ENCODE measurements at places on chromosomes 13 and 19. TPM values are rescaled to one million over a fixed set of nuclear protein-coding genes. Genes with fewer than 3 reads are reported as not detected.
A peak's percentile ranks its signal among the peaks of the same experiment; 100 is the strongest.

GRCh38 chr19:29478578-29479565, 46.9 kb upstream of the VSTM2B start:
- peak; percentile 16 for DNase-seq

Gene ASPDH
- 11.1 TPM for polyA plus RNA-seq

GRCh38 chr13:95608640-95609323, 35.7 kb downstream of the DZIP1 start:
- no peak for DNase-seq

DNA sequence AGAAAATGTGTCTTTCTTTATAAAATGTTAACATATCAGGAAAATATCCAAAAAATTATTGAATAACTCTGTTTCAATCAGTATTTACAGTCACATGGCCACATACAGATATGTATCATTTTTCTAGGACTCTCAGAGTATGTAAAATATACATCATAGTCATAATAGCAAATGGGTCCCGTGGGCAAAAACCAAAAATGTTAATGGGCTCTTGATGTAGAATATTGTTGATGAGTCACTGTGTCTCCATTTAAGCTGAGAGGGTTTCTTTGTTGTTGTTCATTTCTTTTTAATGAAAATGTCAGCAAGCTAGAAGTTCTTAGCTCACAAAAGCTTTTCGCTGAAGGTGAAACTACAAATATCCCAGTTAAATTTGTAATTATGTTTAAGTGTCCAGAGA, 1713.1 kb upstream of the PCDH20 start:
- no peak for DNase-seq

DNA sequence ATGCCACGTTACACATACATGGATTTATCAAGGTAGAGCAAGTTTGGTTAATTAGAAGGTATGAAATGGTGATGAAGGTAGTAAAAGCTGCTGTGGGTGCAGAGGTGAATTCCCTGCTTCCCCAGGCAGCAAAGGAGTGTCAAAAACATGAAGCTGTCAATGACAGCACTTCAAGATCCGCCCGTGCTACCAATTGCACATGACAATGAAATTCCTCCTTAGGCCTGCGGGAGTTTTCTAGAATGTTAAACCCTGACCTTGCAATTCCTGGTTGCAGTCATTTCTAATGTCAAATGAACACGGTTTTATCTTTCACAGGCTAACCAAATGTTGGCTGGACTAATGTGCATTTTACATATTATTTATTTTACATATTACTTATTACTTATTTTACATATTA, 67.7 kb upstream of the LSM14A start:
- no peak for DNase-seq

- no peak for DNase-seq
Measured at GRCh38 chr19:40254714-40255418, 28.4 kb upstream of the CCNP start.

Gene MYO1F
- polyA plus RNA-seq: 3.5 TPM

- no peak for DNase-seq
Measured at GRCh38 chr13:107642831-107643230, 572.5 kb downstream of the LIG4 start.

GRCh38 chr13:29482504-29482903, 113.0 kb downstream of the SLC7A1 start:
- no peak for DNase-seq

Gene KLK2
- 0.03 TPM for polyA plus RNA-seq

Gene MEF2B
- polyA plus RNA-seq: 1.4 TPM

DNA sequence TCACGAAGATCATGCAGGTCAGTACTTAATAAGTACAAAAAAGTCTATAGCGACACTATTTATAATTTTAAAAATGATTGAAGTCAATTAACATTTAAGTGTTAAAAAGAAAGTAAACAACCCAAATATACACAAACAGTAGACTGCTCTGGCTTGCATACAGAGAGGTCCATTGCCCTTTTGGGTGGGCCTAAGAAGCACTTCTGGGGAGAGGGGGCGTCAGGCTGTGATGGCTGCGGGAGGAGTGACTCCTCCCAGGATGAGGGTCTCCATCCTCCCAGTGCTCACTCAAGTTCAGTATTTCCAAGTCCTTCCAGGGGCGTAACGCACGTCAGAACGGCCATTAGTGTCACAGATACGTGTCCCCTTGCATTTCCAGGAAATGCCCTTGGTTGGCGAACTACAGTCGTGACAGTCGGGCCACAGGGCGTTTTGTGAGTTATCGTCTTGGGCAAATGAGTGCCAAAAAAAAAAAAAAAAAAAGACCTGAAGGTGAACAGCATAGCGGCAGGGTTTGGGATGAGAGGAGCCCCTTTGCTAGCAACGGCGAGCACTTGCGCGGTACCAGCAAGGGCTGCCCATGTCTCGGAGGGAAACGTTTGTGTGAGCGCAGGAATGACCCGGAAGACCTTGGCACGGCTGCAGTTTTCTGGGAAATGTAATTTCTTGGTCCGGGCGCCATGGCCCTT, at the start of gene SCGB2B2:
Gene SCGB2B2, minus strand, starts transcription at position 463 of the 689 bp plus-strand sequence. CDS start 82,596 bp downstream, outside the sequence.
- DNase-seq: peak; percentile 2

DNA sequence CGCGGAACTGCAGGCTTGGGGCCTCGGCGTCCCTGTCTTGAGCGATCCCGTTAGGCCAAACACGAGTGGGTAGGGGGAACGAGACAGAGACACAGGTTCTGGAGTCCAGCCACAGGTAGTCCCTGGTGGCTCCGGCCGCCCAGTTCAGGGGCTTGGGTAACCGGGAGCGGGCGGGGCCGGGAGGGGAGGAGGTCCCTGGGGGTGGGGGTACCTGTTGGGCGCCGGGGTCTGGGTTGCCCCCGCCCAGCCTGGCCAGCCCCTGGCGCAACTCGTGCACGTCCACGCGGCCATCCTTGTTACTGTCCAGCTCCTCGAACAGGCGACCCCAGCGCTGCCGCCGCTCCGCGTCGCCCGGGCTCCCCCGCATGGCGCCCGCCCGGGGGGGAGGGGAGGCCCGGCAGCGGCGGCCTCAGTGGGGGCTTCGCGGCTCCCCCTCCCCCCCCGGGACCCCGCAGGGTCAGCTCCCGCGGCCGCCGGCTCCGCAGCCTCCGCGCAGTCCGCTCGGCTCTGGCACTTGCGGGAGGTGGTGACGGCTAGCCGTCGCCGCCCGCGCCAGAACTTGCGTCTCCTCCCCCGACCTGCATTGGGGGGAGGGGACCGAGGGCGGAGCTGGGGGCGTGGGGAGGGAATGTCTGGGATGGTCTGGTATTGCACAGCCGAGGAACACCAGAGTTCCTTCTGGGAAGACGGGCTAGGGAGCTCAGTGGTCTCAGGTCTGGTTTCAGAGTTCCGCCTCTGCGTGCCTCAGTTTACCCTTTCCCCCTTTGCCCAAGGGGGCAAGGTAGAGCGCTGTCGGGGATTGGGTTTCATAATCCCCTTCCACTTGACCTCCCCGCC, at the start of gene SLC25A23:
Gene SLC25A23, minus strand, starts transcription at position 531 of the 837 bp plus-strand sequence. Its CDS starts 164 bp downstream, at position 367.
- DNase-seq: peak; percentile 57

GRCh38 chr19:33245948-33246708, 20.5 kb upstream of the SLC7A10 start:
- DNase-seq: no peak

DNA sequence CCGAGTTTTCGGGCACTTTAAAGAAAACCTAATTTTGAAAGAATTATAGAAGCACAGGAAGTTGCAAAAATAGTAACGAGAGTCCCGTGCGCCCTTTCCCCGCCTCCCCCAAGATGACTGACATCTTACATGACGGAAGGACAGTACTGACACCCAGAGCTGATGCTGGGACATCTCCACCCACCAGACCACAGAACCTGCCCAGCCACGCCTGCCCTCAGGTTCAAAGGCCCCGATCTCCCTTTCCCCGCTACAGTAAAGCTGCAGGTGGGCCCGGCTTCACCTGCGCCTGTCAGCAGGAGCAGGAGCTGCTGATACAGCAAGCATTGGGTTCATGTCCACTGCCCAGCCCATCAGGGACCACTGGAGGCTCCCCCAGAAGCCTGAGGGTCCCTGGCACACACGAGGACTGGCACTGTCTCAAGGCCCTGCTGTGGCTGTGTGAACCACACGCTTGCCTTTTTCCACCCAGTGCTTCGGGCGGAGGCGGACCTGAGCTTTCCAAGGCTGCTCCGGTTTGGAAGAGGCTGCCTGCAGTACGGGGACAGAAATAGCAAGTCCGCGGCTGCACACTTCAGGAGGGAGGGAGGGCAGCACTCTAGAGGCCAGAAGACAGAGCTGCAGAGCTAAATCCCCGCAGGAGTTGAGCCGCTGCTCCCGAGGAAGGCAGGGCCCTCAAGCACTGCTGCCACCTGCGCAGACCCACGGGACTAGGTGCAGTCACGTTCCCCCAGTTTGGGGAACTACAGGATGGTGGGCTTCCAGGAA, 8.7 kb downstream of the MAP2K2 start:
- DNase-seq: no peak

- DNase-seq: no peak
Measured at GRCh38 chr19:47514151-47514868, 553 bp downstream of the NAPA start.

Gene ZNF560
- 0.80 TPM for polyA plus RNA-seq

GRCh38 chr13:40589285-40590109, 76.9 kb downstream of the FOXO1 start:
- peak; percentile 45 for DNase-seq

DNA sequence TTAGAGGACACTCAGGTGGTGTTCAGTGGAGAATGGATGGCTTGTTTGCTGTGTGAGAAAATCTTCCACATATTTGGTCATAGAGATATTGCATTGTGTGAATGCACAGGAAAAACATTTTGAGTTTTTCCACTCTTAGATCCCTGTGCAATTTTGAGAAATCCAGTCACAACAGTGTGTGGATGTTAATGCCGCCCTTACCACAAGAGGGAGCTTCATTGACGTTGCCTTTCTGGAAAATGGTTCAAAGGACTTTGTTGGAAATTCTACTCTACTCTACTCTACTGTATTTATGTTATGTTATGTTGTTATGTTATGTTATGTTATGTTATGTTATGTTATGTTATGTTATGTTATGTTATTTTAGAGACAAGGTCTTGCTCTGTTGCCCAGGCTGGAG, 13.4 kb downstream of the ZNF20 start:
- DNase-seq: no peak

- no peak for DNase-seq
Measured at GRCh38 chr19:903266-903797, 9.7 kb downstream of the R3HDM4 start.

DNA sequence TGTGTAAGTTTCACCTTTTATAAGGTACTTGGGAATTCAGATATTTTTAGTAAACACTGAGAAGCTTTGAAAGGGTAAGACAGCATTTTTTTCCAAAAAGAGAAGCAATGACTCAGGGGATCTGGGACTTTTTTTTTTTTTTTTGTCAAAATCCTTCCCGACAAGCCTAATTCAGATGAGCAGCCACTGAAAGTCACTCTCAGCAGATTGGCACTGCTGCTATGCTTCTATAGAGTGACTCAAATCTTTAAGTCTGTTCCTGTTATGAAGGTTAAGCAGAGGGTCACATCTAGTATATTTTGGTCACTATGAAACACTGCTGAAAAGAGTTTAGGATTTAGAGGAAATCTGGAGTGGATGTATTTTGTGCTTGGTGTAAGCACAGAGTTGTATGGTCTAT, 571.1 kb downstream of the MYO16 start:
- no peak for DNase-seq

Measured in right renal pelvis (tissue), 4 donors.